ENCODE measurements at places on chromosomes 13 and 19. TPM values are rescaled to one million over a fixed set of nuclear protein-coding genes. Genes with fewer than 3 reads are reported as not detected.

ANGPTL8 gene
- not detected for total RNA-seq

VSTM2B gene
- not detected for total RNA-seq

RHPN2 gene
- total RNA-seq, result not detected

TSSK6 gene
- total RNA-seq, result 4.0 TPM

AMER2 gene
- total RNA-seq, result not detected

ZNF20 gene
- total RNA-seq, result 6.4 TPM

DNA sequence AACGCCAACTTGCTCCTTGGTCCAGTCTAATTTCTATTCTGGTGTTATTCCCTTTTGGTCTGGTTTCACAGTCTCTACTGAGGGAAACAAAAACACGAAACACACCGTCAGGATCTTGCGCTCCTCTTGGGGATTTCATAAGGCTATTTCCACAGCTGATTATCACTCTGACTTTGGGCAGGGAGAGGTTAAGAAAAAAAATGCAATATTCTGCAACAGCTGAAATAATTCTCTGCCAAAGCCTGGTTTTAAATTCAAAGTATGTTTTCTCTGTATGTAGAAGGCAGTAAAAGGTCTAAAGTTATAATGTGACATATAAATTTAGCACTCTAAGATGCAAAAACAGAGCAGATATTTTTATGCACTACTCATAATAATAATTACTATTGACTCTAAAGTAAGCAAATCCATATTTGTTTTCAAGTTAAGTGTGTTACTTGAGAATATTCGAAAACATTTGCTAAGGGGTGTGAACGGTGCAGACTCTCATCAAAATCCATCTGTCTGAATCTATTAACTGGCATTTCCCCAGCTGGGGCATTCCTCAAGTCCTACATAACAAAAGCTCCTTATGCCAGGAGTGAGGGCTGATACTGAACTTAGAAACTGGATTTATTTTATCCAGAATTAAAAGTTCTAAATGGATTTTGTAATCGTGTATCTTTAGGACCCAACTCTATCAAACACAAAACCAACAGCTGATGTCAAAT is 38.4 kb upstream of the STARD13 start:
- H3K4me3 ChIP-seq, result no peak overlapping the region
- H3K4me1 ChIP-seq, result no peaks in the 10 kb centered on the region
- H3K36me3 ChIP-seq, result no peaks in the 10 kb centered on the region
- no peak overlapping the region for H3K27ac ChIP-seq
- no peak for DNase-seq

DNA sequence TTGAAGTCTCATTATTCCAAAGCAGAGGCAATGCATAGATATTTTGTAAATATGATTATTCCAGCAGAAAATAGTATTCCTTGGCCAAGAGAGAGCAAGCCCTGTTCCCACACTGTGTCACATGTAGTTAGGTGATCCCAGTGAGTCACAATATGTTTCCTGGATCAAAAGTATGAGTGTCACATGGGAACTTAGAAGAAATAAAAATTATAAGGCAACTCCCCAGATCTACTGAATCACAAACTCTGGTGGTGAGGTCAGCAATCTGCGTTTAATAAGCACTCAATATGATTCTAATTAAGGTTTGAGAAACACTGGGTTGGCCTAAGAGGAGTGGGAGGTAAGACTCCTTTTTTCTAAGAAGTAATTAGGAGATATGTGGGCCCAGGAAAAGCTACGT is 1504.5 kb upstream of the PCDH20 start:
- no peak for DNase-seq
- H3K4me1 ChIP-seq, result no peaks in the 10 kb centered on the region
- H3K27ac ChIP-seq, result no peak overlapping the region
- no peaks in the 10 kb centered on the region for H3K27me3 ChIP-seq
- H3K36me3 ChIP-seq, result no peaks in the 10 kb centered on the region
- H3K4me3 ChIP-seq, result no peak overlapping the region

DNA sequence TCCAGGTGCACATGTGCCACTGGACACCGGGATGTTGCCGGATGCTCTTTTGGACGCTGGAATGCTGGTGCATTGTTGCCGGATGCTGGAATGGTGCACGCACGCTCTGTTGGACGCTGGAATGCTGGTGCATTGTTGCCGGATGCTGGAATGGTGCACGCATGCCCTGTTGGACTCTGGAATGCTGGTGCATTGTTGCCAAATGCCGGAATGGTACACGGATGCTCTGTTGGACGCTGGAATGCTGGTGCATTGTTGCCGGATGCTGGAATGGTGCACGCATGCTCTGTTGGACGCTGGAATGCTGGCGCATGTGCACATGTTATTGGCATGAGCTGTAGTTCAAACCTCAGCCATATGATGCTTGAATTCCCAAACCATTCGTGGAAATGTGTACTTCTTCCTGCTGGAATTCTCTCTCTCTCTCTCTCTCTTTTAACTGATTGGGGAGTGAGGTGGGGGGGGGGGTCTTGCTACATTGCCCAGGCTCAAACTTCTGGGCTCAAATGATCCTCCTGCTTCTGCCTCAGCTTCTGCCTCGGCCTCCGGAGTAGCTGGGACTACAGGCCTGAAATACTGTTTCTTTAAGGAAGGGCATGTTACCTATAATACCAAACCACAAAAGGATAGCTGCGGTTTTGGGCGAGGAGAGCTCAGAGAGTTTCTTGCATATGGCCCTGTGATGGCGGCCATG is 1.2 kb upstream of the MCF2L start:
- H3K27me3 ChIP-seq, result peaks cover 24% of the 10 kb centered on the region
- H3K36me3 ChIP-seq, result no peaks in the 10 kb centered on the region
- H3K4me3 ChIP-seq, result no peak overlapping the region
- no peak for DNase-seq
- no peaks in the 10 kb centered on the region for H3K4me1 ChIP-seq

- no peaks in the 10 kb centered on the region for H3K27me3 ChIP-seq
- H3K4me3 ChIP-seq, result no peak overlapping the region
- H3K4me1 ChIP-seq, result no peaks in the 10 kb centered on the region
- DNase-seq, result no peak
Observed at GRCh38 chr13:45733361-45733760, 31.2 kb downstream of the CBY2 start.

- no peak for DNase-seq
- no peaks in the 10 kb centered on the region for H3K27me3 ChIP-seq
- H3K4me1 ChIP-seq, result no peaks in the 10 kb centered on the region
- H3K4me3 ChIP-seq, result no peak overlapping the region
- no peaks in the 10 kb centered on the region for H3K36me3 ChIP-seq
Observed at GRCh38 chr13:51958217-51958547, 53.1 kb downstream of the ATP7B start.

DNA sequence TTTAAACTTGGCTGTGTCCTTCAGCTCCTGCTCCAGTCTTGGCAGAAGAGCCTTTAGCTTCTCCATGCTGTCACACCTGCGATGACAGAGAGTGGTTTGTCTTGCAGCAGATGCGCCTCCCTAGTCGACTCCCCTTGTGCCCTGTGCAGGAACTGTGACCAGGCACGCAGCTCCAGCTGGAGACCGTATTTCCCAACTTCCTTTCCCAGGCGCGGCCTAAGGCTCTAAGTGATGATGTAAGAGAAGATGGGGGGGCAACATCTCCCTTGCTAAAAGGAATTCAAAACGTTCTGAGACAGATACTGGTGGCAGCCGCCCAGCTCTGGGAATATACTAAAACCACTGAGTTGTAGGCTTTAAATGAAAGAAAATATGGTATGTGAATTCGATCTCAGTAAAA is 16.3 kb downstream of the DCUN1D2 start:
- H3K36me3 ChIP-seq, result peaks cover 26% of the 10 kb centered on the region
- H3K4me3 ChIP-seq, result no peak overlapping the region
- no peaks in the 10 kb centered on the region for H3K4me1 ChIP-seq
- no peak for DNase-seq
- no peaks in the 10 kb centered on the region for H3K27me3 ChIP-seq

GRCh38 chr13:78762825-78763224 is 103.9 kb upstream of the OBI1 start:
- no peak for DNase-seq
- no peaks in the 10 kb centered on the region for H3K4me1 ChIP-seq
- no peaks in the 10 kb centered on the region for H3K36me3 ChIP-seq
- H3K27me3 ChIP-seq, result no peaks in the 10 kb centered on the region

DNA sequence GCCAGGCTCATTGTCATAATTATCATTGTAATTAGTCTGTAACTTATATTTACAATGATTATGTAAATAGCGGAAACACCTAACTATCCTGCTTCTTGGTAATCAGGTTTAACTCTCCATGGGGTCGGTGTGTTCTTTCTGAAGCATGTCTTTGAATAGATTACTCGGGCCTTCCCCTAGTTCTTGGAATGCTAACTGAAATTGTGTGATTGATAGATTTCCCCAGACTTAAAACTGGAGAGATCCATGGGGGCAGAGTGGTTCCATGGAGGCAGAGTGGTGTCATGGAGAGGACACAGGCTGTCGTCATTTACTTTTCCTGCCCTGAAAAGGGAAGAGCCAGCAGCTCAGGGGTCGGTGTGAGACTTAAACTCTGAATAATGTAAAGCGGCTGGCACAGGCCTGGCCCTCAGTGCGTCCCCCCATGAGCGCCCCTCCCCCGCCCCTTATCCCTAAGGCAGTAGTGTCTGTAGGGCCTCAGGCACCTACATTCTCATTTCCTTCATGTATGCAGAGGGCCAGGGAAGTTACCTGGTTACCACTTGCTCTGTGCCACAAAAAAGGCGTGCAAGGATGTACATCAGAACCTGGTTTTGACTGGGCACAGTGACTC is 225.1 kb downstream of the TM9SF2 start:
- H3K4me1 ChIP-seq, result no peaks in the 10 kb centered on the region
- H3K27ac ChIP-seq, result no peak overlapping the region
- no peaks in the 10 kb centered on the region for H3K36me3 ChIP-seq
- no peak overlapping the region for H3K4me3 ChIP-seq

DNA sequence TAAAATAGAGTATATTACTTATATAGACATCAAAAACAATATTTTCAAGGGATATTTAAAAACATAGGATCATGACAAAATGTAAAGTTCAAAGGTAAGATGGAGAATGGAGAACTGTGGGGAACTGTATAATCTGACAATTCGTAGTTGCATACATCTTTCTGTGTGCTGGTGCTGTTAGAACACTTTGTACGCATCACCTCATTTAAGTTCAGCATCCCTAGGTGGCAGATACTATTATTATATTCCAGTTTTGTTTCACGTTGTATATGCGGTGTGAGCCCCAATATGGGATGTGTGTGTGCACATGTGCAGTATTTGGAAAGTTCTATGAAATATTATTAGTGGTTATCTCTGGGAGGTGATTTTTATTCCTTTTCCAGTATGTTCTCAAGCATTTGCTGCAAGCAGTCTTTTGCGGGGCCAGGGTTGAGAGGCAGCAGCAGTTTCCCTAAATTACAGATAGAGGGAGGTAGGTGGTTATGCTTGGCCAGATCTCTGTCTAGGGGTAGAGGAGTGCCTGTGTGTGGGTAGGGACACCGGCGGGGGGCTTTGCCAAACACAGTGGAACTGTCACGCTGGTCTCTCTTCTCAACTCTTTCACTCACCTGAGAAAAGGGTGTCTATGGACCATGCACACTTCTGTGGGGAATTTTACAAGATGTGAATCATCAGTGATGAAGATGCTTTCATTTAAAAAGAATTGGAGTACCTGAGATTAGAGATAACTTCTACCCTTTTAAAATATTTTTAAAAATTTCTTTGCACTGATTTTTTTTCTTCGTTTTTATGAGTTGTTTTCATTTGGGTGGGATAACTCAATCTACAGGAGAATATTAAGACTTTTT is 55.6 kb upstream of the ALOX5AP start:
- no peak overlapping the region for H3K27ac ChIP-seq
- no peaks in the 10 kb centered on the region for H3K27me3 ChIP-seq
- H3K36me3 ChIP-seq, result no peaks in the 10 kb centered on the region
- H3K4me1 ChIP-seq, result no peaks in the 10 kb centered on the region

GRCh38 chr19:18437491-18438330 is at the start of gene ISYNA1:
ISYNA1 (minus strand) TSS chr19:18438133; CDS start chr19:18437979, 154 bp downstream.
- H3K27ac ChIP-seq, result peak within 1 kb of the TSS; percentile 77
- no peaks in the 10 kb centered on the region for H3K27me3 ChIP-seq
- peaks cover 36% of the 10 kb centered on the region for H3K4me1 ChIP-seq
- no peaks in the 10 kb centered on the region for H3K36me3 ChIP-seq

DNA sequence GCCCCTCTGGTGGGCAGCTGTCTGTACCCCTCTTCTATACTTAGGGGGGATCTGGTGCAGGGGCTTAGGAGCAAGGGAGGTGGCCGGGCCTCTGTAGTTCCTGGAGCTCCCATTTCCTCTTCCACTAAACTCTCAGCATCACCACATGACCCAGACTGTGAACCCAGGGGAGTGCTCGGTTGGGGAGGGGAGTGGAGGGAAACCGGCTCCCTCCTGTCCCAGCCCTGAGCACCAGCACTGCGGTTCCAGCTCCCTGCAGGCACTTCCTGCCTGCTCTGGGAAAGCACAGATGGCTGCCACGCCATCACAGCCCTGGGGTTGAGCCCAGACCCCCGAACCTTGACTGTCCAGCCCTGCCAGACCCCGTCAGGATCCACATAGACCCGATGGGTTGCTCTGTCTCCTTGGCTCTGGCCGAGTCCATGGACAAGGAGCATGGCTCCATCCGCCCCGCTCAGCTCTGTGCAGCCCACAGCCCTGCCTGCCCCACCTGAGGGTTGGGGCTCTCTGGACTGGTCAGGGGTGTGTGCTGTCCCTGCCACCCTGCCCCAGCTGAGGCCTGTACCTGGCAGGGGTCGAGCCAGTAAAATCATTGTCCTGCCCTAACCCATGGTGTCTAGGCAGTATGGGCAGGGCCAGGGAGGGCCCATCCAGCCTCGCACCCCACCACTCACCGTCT is 36.0 kb upstream of the SLC7A10 start:
- no peaks in the 10 kb centered on the region for H3K36me3 ChIP-seq
- no peaks in the 10 kb centered on the region for H3K4me1 ChIP-seq
- H3K27me3 ChIP-seq, result no peaks in the 10 kb centered on the region
- no peak overlapping the region for H3K4me3 ChIP-seq

DNA sequence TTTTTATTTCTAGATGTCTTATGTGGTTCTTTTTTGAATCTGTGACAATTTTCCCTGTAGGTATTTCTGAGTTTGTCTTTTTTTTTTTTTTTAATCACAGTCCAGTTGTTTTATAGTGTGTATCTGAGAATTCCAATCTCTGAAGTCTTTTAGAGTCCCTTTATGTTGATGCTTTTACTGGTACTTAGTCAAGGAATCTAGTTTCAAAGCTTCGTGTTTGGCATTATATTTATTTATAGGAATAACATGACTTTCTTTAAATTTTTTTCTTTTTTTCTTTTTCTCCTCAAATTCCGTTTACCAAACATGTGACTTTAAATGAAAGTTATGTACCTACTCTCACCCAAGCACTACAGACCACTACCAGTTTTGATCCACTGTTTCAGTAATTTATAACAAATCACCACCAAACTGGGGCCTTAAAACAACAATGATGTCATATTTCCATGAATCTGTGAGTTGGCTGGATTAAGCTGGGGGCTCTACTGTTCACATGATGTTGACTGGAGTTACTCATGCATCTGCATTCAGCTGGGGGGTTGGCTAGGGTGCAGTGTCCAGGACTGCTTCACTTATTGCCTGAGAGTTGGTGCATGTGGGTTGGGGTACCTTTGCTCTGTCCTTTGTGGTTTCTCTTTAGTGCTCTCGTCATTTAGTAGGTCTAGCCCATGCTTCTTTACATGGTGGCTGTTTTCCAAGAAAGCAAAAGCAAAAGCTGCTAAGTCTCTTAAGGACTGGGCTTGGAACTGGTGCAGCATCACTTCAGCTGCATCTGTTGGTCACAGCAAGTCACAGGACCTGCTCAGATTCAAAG is 22.3 kb downstream of the KCTD4 start:
- H3K27me3 ChIP-seq, result no peaks in the 10 kb centered on the region
- no peaks in the 10 kb centered on the region for H3K36me3 ChIP-seq
- no peaks in the 10 kb centered on the region for H3K4me1 ChIP-seq

GRCh38 chr19:1991018-1991913 is 24.2 kb downstream of the BTBD2 start:
- H3K4me1 ChIP-seq, result no peaks in the 10 kb centered on the region
- no peak for DNase-seq
- no peak overlapping the region for H3K4me3 ChIP-seq
- no peaks in the 10 kb centered on the region for H3K27me3 ChIP-seq
- H3K27ac ChIP-seq, result no peak overlapping the region

All from adrenal gland (tissue), 19 donors.